ENCODE measurements at places on chromosomes 6 and 20.

DNA sequence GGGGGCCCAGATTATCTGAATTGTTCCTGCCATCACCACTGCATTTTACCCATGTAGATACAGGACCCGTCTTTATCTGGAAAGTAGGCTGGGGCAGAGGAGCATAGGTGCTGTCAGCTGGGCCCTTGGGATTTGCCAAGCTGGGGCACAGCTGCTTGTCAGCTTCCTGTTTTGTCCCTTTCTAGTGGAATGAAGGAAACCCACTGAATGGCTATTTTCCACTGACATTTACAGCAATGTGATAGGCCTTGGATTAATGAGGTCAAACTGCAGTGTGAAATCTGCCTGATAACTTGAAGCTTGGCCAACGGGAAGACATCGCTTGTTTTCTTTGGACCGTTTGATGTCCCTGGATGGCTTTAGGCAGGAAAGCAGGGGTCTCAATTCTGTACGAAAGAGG, 6.7 kb downstream of the PPP1R16B start:
- DNase-seq: no peak

DNA sequence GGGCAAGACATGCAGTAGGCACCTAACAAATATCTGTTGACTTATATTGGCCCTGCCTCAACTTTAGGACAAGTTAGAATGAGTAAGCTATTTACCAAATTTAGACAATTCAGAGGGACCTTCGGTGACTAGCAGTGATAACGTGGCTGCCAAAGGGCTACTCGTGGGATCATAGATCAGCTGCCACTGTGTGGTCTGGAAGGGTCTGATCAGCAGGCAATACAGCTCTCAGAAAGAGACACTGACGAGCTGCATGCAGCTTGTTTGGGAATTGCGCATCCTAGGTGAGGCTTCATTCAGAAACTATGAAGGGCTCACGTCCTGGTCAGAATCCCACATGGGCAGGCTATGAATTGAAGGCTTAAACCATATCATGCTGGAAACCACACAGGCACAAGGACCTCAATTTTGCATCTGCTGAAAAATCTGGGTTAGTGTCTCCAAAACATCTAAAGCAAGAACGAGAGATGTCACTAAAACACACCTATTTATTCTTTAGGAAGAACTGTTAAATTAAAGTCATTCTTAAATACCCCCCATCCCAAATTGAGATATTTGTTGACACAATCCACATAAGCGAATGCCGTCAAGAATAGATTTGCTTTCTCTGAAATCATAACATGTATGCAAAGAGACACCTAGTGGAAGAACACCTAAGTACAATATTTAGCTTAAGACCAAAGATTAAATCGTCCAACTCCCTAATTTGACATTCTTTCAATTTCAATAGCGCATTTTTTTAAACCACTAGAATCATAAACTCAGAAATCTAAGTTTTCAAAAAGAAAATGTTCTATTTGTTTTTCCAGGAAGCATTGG, 79.6 kb downstream of the IPCEF1 start:
- no peak for DNase-seq

GRCh38 chr6:137389150-137389704, 105.0 kb downstream of the OLIG3 start:
- DNase-seq: no peak

DNA sequence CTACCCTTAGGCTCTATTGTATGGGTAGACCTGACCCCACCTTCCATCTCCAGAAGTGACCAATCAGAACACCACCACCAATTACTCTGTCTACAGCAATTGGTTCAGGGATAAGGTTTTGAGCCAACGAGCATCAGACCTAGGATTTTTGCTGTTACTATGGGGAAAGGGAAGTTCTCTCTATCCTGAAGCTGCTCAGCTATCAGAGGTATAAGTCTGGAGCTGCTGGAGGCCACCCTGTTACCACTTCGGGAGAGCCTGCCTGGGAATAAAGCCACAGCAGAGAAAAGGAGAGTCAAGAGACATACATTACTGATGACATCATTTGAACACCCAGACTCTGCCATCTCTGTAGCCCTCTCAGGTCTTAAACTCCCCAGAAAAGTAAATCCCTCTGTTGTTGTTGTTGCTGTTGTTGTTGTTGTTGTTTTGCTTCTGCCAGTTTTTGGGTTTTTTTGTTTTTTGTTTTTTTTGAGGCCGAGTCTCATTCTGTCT, 94.5 kb downstream of the PREX1 start:
- no peak for DNase-seq

DNA sequence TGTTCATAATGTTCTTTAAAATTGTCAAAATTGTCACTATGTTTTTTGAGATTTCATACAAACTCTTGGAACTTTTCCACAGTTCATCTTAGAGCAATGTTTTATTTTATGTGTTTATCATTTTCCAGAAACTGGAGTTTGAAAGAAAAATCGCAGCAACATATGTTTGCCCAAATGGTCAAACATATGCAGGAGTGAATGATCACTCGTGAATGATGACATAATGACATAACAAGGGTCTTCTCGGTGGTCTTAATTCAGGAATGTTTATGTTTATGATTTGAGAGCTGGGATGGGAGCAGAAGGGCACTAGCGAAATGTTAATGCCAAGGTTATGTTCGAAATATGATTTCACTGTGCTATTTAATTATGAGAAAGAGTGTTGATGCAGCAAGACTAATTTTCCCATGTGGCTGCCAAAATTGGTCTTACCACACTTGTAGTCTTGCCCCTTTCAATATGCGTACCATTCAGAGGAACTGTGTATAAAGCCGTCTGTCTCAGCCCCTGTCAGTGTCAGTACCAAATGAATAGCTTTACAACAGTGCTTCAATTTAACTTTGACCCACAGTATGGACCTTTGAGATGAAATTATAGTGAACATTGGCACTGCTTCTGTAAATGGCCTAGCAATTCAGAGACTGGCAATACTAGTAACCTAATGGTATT, 152.3 kb downstream of the CARMIL1 start:
- DNase-seq: no peak

DNA sequence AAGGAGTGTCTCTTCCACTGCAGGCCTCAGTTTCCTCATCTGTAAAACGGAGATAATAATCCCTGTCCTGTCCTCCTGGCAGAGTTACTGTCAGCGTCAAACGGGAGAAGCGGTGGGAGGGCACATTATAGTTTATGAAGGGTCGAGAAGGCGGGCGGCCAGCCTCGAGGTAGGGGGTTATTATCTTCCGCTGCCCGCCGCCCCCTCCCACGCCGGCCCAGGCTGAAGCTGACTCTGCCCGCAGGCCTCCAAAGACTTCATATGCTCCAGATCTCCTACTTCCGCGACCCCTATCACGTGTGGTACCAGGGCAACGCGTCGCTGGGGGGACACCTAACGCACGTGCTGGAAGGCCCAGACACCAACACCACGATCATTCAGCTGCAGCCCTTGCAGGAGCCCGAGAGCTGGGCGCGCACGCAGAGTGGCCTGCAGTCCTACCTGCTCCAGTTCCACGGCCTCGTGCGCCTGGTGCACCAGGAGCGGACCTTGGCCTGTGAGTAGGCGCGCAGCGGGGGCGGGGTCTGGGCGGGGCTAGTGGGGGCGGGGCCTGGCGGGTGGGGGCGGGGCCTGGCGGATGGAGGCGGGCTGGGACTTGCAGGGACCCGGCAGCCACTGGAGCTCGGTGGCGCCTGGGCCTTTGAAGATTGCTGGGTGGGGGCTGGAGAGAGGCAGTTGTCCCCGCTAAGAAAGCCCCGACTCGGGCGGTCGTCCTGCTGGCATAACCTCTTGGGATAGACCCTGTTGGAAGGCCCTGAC, 2.8 kb downstream of the PROCR start:
- DNase-seq: no peak

DNA sequence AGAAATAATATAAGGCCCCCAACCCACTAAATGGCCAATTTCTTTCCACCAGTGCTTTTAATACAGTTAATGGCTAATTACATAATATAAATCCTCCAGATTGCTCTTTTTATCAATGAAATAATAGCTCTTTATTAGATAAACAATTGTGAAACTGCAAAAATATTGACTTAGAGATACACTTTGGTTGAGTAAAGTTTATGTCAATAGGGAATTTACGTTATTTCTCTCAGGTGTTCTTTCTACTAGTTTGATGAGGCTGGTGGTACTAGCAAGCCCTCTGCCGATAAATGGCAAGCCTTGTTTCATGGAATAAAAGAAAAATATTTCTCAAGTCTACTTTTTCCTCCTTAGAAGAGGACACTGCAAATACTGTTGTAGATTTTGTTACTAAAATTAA, 18.9 kb downstream of the RFX6 start:
- no peak for DNase-seq

DNA sequence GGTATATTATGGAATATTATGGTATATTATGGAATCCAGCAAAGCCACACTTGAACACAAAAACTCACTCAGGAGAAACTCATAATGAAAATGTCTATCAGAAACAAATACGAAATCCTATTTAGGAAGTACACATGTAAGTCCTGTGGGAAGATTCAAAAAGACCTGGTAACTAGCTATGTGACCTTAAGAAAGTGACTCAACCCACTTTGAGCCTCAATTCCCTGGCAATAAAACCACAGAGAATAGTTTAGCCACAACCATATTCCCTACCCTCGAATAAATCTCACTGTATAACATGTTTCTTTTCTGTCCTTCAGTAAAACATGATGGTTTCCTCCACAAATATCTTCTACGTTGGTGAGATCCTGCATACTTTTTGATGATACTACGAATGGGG, 56.4 kb downstream of the ZMYND8 start:
- DNase-seq: no peak

GRCh38 chr20:23086931-23087411, 847 bp upstream of the CD93 start:
- DNase-seq: no peak

DNA sequence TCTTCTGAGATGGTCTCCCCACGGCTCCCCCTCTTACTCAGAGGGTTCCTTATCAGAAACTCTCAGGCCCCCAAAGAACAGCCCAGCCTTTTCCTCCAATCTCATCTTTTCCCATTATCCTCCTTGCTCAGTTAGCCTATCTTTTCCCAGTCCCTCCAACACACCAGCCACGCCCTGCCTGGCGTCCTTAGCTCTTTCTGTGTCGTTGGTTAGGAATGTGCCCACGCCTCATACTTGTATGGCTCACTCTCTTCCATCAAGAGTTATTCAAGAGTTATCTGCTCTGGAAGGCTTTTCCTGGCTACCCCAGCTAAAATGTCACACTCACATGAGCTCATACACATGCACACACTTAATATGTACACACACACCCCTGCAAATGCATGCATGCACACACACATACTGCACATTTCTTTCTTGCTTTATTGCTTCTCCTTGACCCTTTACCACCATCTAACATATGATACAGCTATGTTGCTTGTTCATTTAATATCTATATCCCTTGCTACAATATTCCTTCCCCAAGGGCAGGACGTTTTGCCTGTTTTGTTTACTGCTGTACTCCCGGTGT, 37.6 kb downstream of the SLC2A10 start:
- peak; percentile 57 for DNase-seq

DNA sequence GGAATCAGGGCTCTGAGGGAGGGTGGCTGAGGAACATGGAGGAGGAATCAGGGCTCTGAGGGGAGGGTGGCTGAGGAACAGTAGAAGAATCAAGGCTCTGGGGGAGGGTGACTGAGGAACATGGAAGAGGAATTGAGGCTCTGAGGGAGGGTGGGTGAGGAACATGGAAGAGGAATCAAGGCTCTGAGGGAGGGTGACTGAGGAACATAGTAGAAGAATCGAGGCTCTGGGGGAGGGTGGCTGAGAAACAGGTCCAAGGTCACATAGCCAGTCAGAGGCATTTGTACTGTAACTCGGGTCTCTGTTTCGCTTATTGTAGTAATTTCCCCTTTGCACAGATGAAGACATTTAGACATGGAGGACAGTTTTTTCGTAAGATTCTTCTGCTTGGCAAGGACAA, 164.8 kb downstream of the SOBP start:
- DNase-seq: no peak

- DNase-seq: no peak
Observed at GRCh38 chr20:5372371-5372770, 55.6 kb upstream of the PROKR2 start.

- no peak for DNase-seq
Observed at GRCh38 chr6:33815854-33816253, 12.1 kb upstream of the MLN start.

GRCh38 chr6:75188221-75188925, 17.5 kb downstream of the COL12A1 start:
- no peak for DNase-seq

DNA sequence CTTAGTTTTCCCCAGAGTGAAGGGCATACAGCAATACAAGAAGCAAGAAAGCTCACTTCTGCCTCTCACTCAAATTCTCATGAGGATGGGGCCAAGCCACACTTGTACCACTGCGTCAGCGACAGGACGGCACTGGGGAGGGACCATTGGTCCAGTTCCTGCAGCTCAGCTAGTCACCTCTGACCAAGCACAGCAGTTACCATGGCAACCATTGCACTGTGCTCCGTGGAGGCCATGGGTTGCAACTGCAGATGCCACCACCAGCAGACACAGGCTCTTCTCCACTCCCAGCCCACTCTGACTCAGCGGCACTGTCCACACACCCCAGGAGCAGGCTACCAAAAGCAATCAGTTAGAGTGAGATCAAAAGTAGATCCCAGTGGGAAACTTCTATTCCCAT, 441.1 kb upstream of the ARID1B start:
- no peak for DNase-seq

GRCh38 chr6:25280344-25281074, 1.3 kb downstream of the CARMIL1 start:
- DNase-seq: no peak

DNA sequence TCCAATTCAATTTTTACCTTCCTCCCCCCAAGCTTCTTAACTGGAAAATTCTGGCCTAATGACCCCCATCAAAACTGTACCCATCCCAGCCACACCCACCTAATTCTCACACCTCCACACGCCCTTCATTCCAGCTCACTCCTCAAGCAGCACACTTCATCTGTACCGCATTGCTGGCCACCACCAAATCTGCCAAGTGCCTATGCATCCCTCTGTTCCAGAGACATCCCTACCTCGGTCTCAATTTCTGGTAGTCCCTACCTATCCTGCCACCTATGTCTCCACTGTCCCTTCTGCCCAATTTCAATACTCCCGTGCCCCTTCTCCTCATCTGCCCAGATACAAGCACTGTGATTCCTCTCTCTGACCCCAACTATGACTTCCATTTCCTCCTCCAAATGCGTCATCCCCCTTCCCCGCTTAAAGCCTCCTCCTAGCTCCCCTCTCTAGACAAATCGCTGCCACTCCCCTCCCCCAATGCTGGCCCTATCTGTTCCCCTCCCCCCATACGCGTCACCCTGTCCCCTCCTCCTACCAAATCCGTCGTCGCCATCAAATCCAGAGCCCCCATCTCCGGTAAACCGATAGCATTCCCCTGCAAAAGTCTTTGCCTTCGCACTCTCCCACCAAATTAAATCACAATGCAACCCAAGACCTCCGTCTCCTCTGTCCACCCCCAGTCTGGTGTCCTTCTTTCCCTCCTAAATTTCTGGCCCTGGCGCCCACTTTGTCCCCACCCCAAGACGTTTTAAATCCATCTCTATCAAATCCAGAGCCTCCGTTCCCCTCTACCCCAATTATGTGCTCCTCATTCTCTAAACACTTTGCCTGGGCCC, 1.2 kb downstream of the MTCH1 start:
- peak; percentile 51 for DNase-seq

DNA sequence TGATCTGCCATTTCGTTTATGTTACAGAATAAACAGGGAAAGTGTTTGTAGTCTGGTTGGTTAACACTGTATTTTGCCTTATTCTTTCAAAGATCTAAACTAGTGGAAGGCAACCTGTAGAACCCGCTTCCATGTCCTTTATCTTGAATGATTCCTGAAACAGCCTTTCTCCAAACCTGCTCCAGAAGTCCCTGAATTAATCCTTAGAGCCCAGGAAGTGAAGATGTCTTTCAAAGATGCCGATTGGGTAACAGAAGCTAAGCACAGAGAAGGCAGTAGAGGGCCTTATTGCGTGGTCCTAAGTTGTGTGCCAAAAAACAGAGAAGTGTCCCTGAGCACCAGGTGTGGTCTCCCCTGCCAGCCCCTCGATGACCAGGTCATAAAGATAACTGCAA, 19.2 kb upstream of the ZSCAN16 start:
- no peak for DNase-seq
